Activated CD8-positive, alpha-beta memory T cell treated with anti-CD3 and anti-CD28 coated beads, Interleukin-2, amount 10 ng/mL, durations not matched to agents 7 days and 5 days (primary cell): ENCODE measurements at places on chromosomes 3 and 15.

DNA sequence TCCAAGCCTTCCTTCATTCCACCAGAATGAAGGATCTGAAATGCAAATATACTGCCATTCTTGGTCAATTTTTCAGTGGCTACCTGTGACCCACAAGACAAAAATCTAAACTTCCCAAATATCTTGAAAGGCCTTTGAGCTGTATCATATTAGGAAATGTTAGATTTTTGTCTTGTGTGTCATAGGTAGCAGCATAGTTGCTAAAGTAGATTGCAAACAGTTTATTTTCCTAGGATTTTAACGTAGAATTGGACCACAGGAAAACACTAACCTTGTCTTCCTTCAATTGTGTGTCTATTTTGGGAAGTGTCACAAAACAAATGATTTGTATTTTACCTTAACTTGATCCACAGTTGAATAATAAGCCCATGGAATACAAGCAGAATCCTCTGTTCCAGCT is 42.4 kb downstream of the CP start:
- DNase-seq = no peak

DNA sequence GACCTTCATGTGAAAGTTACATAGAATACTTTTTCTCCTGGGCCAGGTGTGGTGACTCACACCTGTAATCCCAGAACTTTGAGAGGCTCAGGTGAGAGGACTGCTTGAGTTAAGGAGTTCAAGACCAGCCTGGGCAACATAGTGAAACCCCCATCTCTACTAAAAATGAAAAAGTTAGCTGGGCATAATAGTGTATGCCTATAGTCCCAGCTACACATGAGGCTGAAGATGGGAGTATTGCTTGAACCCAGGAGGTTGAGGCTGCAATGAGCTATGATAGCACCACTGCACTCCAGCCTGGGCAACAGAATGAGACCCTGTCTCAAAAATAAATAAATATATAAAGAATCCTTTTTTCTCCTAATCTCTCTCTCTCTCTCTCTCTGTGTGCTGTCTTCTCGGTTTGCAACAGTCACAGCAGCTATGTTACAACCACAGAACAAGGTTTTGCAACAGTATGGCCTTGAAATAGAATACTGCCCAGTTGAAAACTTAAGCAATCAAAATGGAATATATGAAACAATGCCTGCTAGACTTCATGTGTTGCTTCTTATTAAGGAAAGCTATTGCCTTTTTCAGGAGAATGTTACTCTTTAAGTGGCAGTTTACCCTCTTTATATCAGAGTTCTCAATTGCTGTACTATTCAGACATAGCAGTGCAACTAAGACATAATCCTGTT is 12.3 kb upstream of the DENND4A start:
- no peak for DNase-seq

DNA sequence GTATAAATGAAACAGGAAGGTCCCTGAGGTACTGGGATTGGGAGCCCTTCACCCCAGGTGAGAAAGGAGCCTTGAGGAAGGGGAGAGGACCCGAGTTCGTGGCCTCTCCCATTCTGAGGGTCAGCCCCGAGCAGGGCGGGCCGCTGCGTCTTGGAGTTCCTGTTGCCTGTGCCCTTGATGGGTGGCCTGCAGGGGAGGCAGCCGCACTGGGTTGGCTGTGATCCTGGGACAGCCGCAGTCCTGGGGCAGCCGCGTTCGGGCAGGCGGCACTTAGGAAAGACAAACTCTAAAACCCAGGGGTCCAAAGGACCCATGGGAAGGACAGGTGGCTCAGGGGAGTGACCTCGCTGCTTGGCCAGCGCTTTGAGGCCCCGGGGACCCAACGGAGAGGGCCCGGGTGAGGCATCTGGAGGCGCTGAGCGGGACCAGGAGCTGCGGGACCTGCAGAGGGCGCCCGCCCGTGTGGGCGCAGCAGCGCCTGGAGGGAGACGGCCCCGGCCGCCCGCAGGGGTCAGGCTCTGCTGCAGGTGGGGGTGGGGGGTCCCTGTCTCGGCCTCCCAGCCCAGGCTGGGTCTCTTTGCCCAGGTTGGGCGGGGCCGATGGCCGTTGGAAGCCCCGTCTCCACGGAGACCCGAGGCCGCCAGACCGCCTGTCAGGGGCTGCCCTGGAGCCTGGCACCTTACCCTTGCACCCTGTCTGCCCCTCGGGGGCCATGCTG is 65.1 kb downstream of the HMCES start:
- DNase-seq = no peak

DNA sequence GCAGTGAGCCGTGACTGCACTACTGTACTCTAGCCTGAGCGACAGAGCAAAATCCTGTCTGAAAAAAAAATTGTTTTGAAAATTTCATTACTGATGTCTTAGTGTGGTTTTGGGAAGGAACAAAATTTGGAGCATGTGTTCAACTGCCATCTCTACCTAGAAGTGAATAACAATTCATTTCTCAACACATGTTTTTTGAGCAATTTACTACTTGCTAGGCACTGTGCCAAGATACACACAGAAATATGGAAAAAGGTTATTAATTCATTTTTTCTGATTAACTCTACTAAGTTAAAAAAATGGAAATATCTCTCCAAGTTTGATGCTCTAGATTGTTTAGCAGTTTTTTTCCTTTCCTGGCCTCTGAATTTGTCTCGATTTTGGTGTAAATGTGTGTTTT is 5.2 kb upstream of the TCF12 start:
- DNase-seq = no peak
